ENCODE measurements at places on chromosomes 7 and 10.

DNA sequence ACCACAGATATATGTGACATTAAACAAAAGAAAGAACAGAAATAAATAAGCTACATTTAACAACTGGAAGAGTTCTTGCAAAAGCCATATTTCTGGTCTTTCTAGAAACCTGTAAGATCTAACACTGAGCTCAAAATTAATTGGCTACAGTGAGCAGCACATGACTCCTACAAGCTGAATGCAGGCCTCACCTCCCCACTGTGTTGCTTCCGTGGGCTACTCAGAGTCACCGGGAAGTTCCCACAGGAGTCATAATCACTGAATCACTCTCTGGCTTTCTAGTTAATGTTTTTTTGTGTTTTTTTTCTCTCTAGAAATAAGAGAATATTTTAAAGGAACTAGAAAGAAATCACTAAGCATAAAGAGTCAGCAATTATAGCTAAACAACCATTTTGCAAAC is 10.2 kb upstream of the MRPS24 start:
- DNase-seq = no peak

- DNase-seq = no peak
Measured at GRCh38 chr10:76544789-76545188, 1092.8 kb downstream of the KCNMA1 start.

- DNase-seq = no peak
Measured at GRCh38 chr7:1768832-1769231, 98.8 kb downstream of the ELFN1 start.

- DNase-seq = no peak
Measured at GRCh38 chr10:8402576-8402975, 348.1 kb downstream of the GATA3 start.

GRCh38 chr10:71250842-71251241 is 38.5 kb downstream of the UNC5B start:
- no peak for DNase-seq

- no peak for DNase-seq
Measured at GRCh38 chr10:60704471-60704870, 73.8 kb upstream of the CDK1 start.

DNA sequence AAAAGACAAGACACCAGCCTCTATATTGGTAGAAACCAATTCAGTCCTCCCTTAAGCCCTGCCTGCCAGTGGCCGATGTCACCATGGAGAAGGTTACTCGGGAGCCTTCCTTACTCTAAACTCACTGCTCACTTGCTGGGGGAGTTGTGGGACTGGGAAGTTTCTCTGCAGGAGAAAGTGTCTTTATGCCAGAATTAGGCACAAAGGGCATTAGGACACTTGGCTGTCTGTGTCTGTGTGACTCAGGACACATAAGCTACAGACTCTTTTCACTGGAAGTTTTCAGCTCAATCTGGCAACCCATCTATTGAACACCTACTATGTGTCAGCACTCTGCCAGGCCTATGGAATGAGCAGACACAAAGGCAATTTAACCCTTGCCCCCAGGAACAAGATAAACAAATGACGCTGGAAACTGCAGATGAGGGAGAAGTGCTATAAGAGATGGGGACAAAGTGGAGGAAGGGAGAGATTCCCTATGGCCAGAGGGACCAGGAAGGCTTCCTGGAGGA is 49.5 kb upstream of the CACUL1 start:
- no peak for DNase-seq

DNA sequence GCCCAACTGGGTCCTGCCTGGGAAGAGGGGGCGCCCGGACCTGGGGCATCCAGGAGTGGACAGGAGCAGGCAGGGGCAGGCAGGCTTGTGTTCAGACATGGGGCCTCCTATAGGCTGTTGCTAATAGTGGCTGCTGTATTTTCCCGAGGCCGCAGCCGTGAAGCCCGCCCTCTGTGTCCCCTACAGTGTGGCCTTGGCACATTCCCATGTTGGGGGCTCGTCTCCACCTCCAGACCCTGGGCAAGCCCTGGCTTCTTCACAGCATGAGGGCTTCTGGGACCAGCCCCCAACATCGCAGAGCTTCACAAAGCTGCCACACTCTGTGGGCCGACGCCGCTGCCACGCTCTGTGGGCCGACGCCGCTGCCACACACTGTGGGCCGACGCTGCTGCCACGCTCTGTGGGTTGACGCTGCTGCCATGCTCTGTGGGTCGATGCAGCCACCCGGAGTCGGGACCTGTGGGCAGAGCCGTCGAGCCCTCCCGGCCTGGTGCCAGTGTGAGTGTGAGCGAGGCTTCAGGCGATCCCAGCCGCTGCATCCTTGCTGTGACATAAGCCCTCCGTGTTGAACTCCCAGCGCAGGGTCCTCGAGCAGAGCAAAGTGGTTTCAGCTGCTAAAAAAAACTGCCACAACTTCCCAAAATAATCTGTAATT is 109.0 kb downstream of the INPP5A start:
- DNase-seq = no peak

DNA sequence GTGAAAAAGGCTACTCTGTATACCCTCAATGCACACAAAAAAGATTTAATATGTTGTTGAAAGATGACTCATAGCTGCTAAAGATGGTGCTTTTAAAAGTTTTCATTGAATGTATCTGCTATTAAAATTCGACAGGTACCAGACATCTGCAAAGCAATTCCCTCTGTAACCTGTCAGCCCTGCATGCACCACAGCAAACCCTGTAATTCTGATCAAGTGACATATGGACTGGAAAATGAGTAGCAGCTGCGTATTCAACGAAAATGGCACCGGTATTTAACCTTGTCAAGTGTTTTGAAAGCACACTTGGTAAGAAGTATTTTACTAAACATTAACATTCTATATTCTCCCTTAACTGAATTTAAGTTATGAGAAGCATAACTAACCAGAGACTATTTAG is 58.2 kb upstream of the PTPRN2 start:
- no peak for DNase-seq

- no peak for DNase-seq
Measured at GRCh38 chr10:27542812-27543211, 38.7 kb downstream of the RAB18 start.

GRCh38 chr7:23530405-23530804 is 1.4 kb downstream of the TRA2A start:
- DNase-seq = no peak

DNA sequence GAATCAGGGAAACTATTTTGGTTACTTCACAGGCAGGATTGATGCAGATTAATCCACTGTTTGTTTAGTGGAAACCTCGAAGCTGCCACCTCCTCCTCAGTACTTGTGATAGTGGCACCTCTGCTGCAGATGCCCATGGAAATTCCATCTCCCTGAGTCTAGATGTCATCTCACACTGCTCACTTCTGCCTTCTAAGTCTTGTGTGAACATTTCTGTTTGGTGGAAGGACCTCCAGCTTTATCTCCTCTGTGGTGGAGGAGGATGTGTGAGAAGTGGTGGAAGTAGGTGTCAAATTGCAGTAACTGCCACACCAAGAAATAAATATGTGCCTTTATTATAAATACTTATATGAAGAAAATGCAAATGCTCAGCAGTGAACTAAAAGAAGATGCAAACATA is 25.8 kb upstream of the GPR141 start:
- DNase-seq = no peak

GRCh38 chr10:124228471-124228870 is 135.1 kb upstream of the CHST15 start:
- no peak for DNase-seq

DNA sequence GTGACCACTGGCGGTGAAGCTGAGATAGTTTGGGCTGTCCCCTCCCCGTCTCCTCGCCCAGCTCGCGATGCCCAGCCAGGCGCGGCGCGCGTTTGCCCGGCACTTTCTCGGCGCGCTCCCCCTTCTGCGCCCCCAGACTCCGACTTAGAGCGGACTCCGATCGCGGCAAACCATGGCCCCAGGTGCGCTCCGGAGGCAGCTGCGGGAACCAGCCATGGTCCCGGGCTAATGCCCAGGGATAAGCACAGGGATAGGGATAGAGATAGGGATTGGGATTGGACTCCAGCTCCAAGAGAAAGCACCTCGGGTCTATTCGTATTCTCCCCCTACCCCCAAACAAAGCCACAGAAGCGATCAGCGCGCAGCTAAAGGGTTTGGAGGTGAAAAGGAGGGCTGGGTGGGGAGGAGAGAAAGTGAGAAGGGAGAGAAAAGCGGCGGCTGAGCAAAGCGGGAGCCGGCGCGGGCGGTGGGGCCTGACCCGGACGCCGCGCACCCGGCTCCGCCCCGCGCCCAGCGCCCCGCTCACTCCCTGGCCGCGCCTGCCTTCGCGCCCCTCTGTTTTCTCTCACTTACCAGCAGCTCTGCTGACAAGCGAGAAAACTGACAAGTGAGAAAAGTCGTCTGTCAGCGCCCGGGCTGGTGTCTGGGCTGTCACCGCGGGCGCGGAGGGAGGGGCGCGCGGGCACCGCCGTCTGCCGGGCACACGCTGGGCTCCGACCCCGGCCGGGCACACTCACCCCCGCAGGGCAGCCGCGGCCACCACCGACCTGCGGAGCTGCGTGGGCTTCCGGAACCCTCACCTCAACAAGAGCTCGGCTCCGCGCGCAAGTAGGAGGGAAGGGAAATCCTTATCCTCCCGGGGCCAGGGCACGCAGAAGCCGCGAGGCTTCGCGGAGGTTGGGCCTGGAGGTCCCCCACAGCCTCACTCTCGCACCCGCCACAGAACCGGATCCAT is at the start of gene PDE1C:
Gene PDE1C, minus strand, starts transcription at position 2 of the 955 bp plus-strand sequence.
- no peak for DNase-seq

DNA sequence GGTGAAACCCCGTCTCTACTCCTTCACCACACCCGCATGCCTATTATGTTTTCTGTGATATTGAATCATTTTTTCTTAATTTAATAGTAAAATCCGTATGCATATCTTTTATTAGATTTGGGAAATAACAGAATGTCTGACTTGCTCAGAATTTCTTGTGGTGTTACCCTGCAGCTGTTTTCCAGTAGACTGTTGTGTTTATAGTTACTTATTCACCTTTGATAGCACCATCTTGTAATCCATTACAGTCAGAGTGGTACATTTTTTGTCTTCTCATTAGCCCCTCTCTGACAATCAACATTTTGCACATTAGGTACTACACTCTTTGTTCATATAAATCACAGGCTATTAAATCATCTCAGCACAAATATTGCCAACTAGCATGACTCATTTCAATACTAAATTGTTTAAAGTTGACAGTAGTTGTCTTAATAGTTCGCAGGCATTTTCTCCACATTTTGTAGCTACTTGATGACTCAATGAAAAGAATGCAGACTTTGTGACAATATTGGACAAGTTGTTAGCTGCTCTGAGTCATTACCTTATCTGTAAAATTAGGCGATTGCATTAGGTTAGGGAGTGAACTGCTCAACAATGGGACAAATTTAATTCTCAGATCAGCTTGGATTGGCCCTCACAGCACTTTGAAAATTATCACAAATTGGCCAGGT is 17.8 kb upstream of the SLC16A12 start:
- DNase-seq = no peak

DNA sequence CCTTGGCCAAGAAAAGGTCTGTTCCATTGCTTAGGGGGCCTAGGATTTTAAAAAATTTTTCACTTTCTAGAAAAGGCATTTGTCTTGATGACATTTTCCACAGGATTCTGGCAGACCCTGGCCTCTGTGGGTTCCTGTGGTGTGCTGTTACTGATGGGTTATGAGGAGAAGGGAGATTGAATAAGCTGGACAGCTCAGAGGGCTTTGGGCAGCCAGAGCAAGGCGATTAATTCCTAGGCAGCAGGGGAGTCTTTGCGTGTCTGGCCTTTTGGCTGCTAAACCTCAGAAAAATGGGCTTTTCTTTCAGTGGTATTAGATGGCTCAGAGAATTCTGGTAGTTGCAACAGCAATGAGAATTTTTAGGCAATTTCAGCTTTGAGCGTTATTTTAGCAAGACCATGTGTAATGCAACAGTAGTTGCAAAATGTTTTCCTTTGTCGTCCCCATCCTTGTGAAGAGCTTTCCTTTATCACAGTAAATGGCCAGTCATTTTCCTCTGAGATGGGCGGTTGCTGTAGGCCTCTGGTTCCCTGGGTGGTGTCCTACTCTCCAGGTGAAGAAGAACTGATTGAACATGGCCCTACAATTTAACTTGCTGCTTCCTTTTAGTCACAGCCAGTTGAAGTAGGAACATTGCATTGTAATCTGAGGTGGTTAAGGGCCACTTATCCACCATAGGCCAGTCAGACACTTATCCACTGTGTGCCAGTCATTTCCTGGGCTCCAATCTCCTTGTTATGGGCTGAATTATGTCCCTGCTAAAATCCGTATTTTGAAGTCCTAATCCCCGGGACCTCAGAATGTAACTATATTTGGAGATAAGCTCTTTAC is 43.2 kb downstream of the SH2D4B start:
- no peak for DNase-seq

GRCh38 chr7:50699143-50699542 is 83.6 kb downstream of the GRB10 start:
- DNase-seq = no peak

- no peak for DNase-seq
Measured at GRCh38 chr7:26419198-26419597, 127.5 kb downstream of the SNX10 start.

DNA sequence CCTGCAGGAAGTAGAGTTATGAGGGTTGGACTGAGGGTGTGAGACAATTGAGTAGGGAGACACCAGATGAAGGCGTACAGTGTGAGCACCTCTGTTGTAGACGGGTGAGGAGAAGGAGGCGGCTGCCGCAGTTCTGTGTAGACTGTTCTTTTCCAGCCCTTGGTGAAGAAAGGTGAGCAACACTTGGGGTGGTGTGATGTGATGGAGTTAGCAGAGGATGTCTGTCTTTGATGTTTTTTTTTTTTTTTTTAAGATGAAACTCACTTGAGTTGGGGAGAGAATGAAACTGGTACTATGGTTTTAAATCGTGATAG is 42.8 kb upstream of the RNF216 start:
- DNase-seq = no peak

DNA sequence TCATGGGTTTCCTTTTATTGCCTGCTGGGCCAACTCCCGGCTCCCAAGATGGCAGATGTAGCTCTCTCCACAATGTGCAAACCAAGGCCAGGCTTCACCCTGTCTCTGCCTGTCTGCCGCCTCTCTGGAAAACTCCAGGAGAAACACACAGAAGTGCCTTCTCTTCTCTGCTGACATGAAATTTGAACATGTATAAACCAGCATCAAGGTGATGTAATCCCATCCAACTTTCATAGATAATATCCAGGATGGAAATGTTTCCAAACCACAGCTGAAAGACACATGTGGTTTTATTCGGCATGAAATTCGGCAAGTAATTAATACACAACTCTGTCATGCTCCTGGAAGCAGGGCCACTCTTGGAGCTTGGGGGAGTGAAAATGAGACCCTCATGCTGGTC is 297.2 kb downstream of the C7orf25 start:
- no peak for DNase-seq

- DNase-seq = no peak
Measured at GRCh38 chr7:38245409-38245977, 27.9 kb downstream of the TARP start.

DNA sequence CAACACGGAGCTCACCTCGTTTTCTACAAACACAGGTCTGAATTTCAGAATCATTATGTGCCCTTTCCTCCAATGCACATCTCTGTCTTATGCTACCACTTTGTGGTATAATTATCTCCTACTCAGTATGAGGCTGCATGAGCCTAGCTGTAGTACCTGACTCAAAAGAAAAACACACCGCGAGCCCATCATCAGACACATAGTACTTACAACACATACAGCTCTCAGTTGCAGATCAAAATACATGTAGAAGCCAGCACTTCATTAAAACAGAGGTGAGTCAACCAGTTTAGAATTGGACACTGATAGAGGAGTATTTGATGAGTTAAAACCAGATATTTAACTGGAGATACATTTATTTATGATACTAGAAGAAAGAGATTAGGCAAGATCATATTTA is 1.4 kb upstream of the RTKN2 start:
- DNase-seq = no peak

- no peak for DNase-seq
Measured at GRCh38 chr7:42198296-42198695, 38.7 kb downstream of the GLI3 start.

All from thoracic aorta (tissue), 2 donors.